ENCODE measurements at places on chromosomes 7 and 10.

DNA sequence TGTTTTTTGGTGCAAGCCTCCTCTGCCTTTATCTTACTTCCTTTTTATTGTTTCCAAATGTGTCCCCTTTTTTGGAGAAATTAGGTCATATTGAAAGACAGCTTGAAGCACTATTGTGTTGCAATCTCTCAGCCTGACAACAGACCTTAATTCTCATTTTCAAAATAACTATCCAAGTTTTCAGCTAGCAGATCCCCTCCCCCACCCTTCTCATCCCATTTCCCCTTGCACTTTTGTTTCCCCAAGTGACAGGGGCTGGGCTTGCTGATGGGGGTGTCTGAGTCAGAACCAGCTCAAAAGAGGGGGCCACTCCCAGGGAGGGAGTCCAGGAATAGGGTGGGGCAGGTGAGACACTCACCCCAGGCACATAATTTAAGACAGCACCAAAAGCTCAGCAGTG lies 75.3 kb downstream of the MKI67 start:
- peak; percentile 91 for DNase-seq

GRCh38 chr10:49324711-49325110 lies 25.7 kb downstream of the C10orf71 start:
- DNase-seq, result peak; percentile 41

DNA sequence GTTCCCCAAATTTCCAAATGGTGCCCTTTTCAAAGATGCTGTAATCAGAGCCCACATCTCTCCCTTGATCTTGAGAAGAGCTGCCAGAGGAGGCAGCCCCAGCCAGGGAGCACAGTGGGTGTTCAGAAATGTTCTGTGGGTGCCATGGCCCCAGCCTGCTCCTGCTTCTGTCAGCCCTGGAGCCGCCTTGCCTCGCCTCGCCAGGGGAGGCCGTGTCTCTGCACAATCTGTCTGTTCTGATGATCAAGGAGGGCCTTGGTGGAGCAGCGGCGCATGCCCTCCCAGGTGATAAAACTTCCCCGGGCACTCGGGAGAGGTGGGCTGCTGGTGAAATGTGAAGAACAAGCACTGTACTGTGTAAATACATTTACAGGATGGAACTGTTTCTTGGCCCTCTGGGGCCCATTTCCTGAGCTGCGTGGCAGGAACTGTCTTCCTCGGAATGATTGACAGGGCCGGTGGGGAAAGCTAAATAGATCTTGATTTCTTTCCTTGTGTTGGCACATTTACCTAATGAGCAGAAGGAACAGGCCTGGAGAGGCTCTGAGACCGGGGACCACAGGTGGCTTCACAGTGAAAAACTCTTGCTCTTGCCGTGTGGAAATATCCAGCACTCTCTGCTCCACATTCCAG lies 207.8 kb upstream of the PODXL start:
- no peak for DNase-seq

- no peak for DNase-seq
Observed at GRCh38 chr10:35712486-35712885, 70.4 kb upstream of the FZD8 start.

DNA sequence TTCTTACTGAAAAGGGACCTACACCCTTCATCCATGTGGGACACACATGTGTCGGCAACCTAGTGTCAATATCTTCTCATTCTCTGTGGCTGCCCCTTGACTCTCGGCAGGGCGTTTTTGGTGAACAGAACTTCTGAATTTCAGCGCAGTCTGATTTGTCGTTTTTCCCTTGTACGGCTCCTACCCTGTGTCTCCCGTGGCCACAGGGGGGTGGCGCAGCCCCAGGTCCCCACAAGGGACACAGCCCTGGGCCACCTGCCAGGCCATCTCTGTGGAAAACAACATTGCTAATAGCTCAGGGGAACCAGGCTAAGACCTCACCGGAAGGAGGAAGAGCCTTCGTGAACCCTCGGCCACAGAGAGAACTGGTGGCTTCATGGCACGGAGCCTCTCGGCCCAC lies 53.1 kb upstream of the NKX6-2 start:
- DNase-seq, result no peak

- DNase-seq, result no peak
Observed at GRCh38 chr7:21125297-21125696, 302.6 kb upstream of the SP4 start.

GRCh38 chr7:2409745-2410414 lies 6.5 kb downstream of the CHST12 start:
- no peak for DNase-seq

DNA sequence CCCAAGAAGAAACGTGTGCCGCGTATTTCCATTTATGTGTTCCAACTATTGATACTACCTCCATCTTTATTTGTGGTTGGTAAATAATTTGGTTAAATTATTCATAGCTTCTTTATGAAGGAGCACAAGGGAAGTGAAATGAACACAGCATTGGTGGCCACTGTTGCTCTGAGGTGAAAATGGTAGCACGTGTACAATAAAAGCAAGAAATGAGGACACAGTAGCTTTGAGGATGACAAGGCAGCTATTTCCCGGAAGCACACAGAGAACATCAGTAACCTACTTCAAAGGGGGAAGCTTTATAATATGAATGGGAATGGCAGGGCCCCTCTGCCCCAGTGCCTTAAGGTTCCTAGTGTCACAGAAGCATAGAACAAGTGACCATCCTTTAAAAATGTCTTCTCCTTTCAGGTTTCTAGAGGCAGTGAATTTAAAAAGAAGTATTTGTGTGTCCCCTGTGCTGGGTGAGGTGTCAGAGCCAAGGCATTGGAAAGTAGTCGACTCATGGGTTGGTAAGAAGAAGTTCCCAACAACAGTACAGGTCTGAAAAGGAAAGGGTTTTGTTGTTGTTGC lies 78.8 kb downstream of the SGMS1 start:
- DNase-seq, result no peak
